ENCODE measurements at places on chromosomes 1 and 21.

DNA sequence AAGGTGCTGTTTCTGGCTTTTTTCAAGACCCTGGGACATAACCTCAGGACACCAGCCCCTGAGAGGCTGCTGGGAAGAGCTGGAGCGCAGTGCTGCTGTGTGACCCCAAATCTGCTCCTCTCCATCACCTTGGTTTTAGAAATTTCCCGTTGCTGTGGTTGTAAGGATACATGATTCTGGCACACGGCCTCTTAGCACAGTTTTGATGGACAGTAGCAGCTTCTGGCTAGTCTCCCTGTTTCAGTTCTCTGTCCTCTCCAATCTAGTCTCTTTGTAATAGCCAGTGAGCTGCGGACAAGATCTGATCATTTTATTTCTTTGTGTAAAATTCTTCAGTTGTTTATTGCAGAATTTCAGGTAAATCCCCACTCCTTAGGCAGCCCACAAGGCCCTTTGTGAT lies 3.1 kb downstream of the CLIC6 start:
- no peak for DNase-seq

GRCh38 chr21:17476006-17476405 lies 36.8 kb upstream of the CXADR start:
- no peak for DNase-seq

DNA sequence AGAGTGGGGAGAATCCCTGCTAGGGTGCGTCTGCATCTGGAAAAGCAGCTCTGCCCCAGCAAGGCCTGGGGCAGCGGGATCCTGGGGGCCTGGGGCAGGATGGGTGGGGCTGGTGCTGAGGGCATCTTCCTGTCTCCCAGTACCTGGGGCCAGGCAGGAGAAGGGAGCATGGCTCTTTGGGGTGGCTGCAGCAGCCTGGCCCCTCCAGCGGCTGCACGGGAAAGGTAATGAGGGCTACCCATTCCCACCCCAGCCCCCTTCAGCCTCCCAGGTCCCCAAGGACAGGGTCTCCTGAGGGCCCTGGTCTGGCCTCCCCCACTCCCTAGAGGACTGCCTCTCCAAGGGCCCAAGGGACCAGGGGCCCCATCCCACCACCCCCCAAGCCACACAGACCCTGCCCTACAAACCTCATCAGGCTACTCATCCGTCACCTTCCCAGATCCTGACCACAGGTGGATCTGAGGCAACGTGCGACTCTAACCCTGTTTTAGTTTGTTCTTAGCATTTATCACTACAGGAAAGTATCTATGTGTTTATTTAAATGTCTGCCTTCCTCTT lies 910 bp upstream of the ANKRD65 start:
- peak; percentile 55 for DNase-seq

- no peak for DNase-seq
Observed at GRCh38 chr1:236143104-236143948, 987 bp downstream of the GPR137B start.

GRCh38 chr21:43854773-43855633 lies 10.0 kb upstream of the AGPAT3 start:
- DNase-seq = no peak

GRCh38 chr1:160789702-160790611 lies 6.0 kb upstream of the LY9 start:
- no peak for DNase-seq

DNA sequence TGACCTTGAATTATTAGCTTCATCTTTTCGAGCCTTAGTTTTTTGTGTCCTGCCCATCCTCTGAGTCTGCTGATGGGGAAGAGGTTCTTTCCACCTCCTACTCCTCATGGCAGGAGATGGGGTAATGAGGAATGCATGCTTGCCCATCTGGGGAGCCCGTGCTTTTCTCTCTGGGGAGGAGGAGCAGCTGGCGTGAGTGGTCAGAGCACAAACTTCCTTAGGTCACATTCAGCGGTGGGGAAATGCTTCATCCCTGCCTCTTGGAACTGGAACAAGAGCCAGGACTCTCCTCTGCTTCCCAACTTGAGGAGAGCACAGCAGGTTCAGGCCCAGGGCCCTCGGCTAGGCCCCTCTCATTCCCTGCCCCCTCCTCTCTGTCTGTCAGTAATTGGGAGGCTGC lies 155.0 kb downstream of the PCNX2 start:
- DNase-seq = no peak

GRCh38 chr1:200154069-200154767 lies 126.7 kb downstream of the NR5A2 start:
- DNase-seq = peak; percentile 68
